ENCODE measurements at places on chromosomes 7 and 10. TPM values are rescaled to one million over a fixed set of nuclear protein-coding genes. Genes with fewer than 3 reads are reported as not detected.

The GCK gene
- total RNA-seq: 0.13 TPM

- H3K36me3 ChIP-seq: peaks cover 6% of the 10 kb centered on the region
- no peak for DNase-seq
- peaks cover 16% of the 10 kb centered on the region for H3K4me1 ChIP-seq
Observed at GRCh38 chr10:102869258-102870198, at the start of gene AS3MT. Gene AS3MT (plus strand): TSS chr10:102869470. CDS start chr10:102869593, 123 bp downstream.

GRCh38 chr10:114779803-114780576 is 41.6 kb upstream of the FHIP2A start:
- no peak overlapping the region for H3K27ac ChIP-seq
- H3K27me3 ChIP-seq: no peaks in the 10 kb centered on the region
- H3K4me1 ChIP-seq: no peaks in the 10 kb centered on the region
- no peaks in the 10 kb centered on the region for H3K36me3 ChIP-seq
- H3K4me3 ChIP-seq: no peak overlapping the region

GRCh38 chr10:3676564-3676963 is 108.4 kb downstream of the KLF6 start:
- H3K27me3 ChIP-seq: no peaks in the 10 kb centered on the region
- H3K27ac ChIP-seq: no peak overlapping the region
- H3K4me3 ChIP-seq: no peak overlapping the region
- H3K4me1 ChIP-seq: peaks cover 6% of the 10 kb centered on the region

DNA sequence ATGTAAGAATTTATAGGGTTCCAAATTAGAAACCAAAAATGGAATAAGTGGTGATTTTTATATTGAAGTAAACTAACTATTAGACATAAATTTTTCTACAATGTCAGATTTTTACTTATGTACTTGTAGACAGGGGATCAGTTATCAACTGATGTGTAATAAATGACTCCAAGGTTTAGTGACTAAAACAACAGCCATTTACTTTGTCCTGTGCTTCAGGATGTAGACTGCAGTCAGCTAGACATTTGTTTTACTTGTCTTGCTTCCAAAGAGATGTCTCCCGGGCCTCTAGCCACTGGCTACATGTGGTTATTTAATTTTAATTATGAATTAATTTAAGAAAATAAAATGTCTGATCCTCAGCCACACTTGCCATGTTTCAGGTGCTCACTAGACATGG is 249.7 kb upstream of the IGFBP3 start:
- H3K4me1 ChIP-seq: no peaks in the 10 kb centered on the region
- no peak overlapping the region for H3K27ac ChIP-seq
- no peak for DNase-seq

DNA sequence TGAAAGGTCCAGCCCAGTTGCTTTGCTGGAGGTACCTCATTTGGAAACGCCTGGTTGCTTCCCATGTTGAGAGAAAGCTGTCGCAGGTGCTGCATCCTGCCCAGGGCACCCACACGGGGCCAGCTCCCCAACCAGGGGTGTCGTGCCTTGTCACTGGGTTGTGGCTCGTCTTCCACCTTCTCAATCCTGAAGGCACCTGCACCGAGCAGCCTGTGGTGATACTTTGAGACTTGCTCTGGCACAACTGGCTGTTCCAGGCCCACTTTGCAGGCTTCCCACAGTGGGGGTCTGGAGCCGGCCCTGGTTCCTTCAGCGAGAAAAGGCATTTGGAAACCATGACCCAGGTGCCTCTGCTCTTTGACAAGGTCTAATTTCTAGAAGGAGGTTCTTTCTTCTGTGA is 197.3 kb upstream of the PPP2R2D start:
- DNase-seq: no peak
- H3K4me1 ChIP-seq: no peaks in the 10 kb centered on the region
- no peak overlapping the region for H3K27ac ChIP-seq

DNA sequence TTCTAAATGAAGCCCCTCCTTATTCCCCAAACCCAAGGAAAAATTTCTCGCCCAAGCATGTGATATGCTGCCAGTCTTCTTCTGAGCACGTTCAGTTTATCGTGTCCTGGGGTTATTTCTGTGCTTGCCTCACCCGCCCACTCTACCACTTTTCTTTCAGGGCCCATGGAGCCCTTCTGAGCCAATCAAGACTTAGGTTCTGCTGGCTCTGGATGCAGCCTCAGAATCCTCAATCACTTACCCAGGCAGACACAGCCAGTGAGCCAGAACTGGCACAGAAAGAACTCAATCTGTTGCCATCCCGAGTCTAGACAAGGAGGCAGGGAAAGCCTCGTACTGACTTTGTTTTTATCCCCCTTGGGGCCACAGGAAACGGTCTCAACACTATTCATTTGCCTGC is 34.2 kb upstream of the C10orf90 start:
- H3K27me3 ChIP-seq: no peaks in the 10 kb centered on the region
- H3K27ac ChIP-seq: no peak overlapping the region
- no peaks in the 10 kb centered on the region for H3K4me1 ChIP-seq
- H3K36me3 ChIP-seq: no peaks in the 10 kb centered on the region
- DNase-seq: no peak

GRCh38 chr7:107580716-107581383 is 804 bp downstream of the BCAP29 start:
- DNase-seq: no peak
- H3K36me3 ChIP-seq: peaks cover 18% of the 10 kb centered on the region
- H3K27me3 ChIP-seq: no peaks in the 10 kb centered on the region
- peak overlapping the region; percentile 30 for H3K27ac ChIP-seq
- H3K4me1 ChIP-seq: peaks cover 23% of the 10 kb centered on the region
